Right renal pelvis (tissue), 4 donors: ENCODE measurements at places on chromosomes 3 and 15.

GRCh38 chr3:27749643-27750042 is 27.5 kb upstream of the EOMES start:
- DNase-seq, result no peak

DNA sequence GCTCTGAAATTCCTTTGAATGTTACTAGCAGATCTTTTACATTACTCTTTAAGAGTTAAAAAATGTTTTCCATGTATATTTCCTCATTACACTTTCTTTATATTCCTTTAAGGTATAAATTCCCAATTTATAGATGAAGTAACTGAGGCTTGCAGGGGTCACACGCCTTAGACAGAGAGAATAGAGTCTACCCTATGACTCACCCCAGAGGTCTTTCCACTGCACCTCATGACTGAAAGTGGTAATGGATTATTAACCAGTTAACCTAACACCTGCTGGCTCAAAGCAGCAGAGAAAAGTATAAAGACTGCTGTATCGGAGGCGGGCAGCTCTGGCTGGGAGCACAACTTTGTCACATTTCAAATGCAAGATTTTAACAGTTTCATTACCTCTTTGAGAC is 37.7 kb downstream of the LDHAL6B start:
- DNase-seq, result no peak

GRCh38 chr15:50127255-50127777 is 8.3 kb upstream of the ATP8B4 start:
- DNase-seq, result no peak

- no peak for DNase-seq
Measured at GRCh38 chr15:55218056-55218455, 21.3 kb upstream of the RSL24D1 start.

GRCh38 chr3:124576565-124577493 is 153.4 kb upstream of the UMPS start:
- no peak for DNase-seq
